ENCODE measurements at places on chromosomes 3 and 15. TPM values are rescaled to one million over a fixed set of nuclear protein-coding genes. Genes with fewer than 3 reads are reported as not detected.

- no peak for DNase-seq
- H3K27me3 ChIP-seq = no peaks in the 10 kb centered on the region
- H3K36me3 ChIP-seq = no peaks in the 10 kb centered on the region
Observed at GRCh38 chr3:159828542-159828943, 160.1 kb upstream of the IL12A start.

TIMP4 gene
- not detected for total RNA-seq

- H3K27ac ChIP-seq = no peak overlapping the region
- H3K4me3 ChIP-seq = no peak overlapping the region
- no peaks in the 10 kb centered on the region for H3K36me3 ChIP-seq
- no peaks in the 10 kb centered on the region for H3K27me3 ChIP-seq
- DNase-seq = no peak
Observed at GRCh38 chr3:23748398-23749110, 57.2 kb upstream of the UBE2E1 start.

ZDHHC23 gene
- 23.6 TPM for total RNA-seq

RTP1 gene
- not detected for total RNA-seq

DNA sequence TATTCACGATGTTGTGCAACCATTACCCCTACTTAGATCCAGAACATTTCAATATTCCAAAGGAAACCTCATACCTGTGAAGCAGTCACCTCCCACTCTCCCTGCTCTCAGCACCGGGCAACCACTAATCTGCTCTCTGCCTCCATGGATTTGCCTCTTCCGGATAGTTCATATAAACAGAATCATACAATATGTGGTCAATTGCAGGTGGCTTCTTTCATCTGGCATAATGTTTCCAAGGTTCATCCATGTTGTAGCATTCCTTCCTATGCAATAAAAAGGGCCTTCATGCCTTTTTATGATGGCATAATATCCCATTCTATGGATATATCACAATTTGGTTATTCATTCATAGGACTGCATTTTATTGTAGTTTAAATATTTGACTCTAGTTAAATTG, 23.9 kb downstream of the CA12 start:
- H3K27ac ChIP-seq = no peak overlapping the region
- peaks cover 8% of the 10 kb centered on the region for H3K27me3 ChIP-seq
- H3K36me3 ChIP-seq = no peaks in the 10 kb centered on the region
- H3K4me3 ChIP-seq = no peak overlapping the region
- DNase-seq = no peak
- no peaks in the 10 kb centered on the region for H3K4me1 ChIP-seq
